Activated CD8-positive, alpha-beta memory T cell treated with anti-CD3 and anti-CD28 coated beads for 4 hours (primary cell): ENCODE measurements at places on chromosomes 7 and 10.

GRCh38 chr7:73530800-73531199, 8.7 kb upstream of the BAZ1B start:
- DNase-seq: no peak

GRCh38 chr7:18154726-18155125, 127.1 kb upstream of the PRPS1L1 start:
- no peak for DNase-seq

DNA sequence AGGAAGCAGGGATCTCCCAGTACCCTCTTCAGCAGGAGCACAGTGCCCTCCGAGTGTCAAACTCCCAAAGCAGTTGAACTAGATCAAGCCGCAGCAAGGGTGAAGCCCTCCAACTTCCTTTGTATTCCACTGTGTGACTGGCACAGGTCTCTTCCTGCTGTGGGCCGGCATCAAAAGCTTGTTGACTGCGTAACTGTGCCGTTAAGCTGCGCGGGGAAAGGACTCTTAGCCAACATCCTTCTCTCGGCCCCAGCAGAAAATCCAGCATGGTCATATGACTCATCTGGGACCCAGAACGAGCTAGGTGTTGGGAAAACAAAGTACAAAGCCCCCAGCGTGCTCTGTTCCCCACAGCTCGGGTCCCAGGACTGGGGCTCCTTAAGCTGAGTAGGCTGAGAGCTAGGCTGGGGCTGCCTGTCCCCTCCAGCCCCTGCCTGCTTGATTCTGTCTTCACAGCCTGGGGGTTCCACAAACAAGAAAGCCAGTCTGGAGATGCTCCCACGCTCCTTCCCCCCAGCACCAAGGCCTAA, 52.2 kb downstream of the COL17A1 start:
- DNase-seq: no peak

- no peak for DNase-seq
Observed at GRCh38 chr10:10326116-10326515, 691.6 kb upstream of the CELF2 start.

DNA sequence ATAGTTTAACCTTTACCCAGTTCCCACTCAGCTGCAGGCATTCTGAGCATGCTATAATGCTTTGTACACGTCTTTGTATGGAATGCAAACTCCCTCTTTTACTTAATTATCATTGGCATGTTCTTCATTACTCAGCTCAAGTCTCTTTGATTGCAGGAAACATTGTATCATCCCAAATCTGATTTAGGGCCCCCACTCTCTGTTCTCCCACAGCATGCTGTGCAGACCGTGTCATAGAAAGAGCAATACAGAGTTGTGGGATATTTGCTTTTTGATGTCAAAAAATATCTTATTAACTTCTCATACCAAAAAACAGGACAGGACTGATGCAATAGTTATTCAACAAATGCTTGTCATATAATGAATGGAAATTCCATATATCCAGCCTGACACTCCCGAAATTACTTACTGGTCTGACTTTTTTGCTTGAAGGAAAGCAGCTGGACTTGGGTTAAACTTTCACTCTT, 1081.5 kb upstream of the C7orf33 start:
- no peak for DNase-seq
